ENCODE measurements at places on chromosomes 6 and 20.

DNA sequence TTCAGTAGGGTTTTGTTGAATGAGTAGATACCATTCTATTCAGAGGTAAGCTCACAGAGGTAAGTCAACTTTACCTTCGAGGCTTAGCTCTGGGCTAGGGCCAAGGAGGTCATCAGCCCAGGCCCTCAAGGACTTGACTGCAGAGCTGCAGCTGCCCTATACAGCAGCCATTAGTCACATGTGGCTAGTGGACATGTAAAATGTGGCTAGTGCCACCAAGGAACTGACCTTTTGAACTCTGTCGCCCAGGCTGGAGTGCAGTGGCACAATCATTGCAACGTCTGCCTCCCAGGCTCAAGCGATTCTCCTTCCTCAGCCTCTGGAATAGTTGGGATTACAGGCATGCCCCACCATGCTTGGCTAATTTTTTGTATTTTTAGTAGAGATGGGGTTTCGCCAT lies 47.9 kb upstream of the EPB41L1 start:
- DNase-seq = no peak

DNA sequence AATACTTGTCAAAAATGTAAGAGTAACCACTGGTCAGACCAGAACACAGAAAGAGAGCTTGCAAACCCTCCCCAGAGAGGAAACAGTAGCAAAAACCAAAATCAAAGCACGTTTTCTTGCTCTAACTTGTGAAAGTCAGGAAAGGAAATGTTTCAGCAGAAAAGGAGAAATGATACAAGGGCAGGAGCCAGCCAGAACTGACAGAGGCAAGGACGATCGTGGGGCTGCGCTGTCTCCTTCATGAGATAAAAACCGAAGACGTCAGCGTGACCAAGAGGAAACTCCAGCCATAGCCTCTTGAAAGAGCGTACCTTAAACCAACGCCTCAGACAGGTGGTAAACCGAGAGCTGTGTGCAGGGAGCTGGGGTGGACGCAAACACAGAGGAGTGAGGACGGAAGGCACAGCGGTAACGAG lies 27.5 kb downstream of the LAMA5 start:
- no peak for DNase-seq

DNA sequence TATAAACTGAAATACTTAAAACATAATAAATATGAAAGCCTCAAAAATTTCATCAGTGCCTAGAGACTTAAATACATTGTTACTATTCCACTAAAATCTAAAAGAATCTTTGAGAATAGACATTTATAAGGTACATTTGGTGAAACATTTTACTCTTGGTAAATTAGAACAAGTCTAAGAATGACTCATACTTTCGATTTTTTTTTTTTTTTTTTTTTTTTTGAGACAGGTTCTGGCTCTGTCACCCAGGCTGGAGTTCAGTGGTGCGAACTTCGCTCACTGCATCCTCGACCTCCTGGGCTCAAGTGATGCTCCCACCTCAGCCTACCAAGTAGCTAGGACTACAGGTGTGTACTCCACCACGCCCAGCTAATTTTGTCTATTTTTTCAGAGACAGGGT lies 6.4 kb downstream of the FUCA2 start:
- DNase-seq = no peak

DNA sequence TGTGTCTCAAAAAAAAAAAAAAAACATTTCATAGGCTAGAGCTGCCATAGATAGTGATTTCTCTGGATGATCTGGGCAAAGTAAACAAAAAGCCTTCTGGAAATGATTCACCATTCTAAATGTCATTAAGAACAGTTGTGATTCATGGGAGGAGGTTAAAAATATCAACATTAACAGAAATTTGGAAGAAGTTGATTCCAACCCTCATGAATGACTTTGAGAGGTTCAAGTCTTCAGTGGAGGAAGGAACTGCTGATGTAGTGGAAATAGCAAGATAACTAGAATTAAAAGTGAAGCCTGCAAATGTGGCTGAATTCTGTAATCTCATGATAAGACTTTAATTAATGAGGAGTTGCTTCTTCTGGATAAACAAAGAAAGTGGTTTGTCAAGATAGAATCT lies 26.8 kb upstream of the MMP24 start:
- no peak for DNase-seq

GRCh38 chr6:156984178-156984738 lies 207.1 kb downstream of the ARID1B start:
- DNase-seq = no peak

DNA sequence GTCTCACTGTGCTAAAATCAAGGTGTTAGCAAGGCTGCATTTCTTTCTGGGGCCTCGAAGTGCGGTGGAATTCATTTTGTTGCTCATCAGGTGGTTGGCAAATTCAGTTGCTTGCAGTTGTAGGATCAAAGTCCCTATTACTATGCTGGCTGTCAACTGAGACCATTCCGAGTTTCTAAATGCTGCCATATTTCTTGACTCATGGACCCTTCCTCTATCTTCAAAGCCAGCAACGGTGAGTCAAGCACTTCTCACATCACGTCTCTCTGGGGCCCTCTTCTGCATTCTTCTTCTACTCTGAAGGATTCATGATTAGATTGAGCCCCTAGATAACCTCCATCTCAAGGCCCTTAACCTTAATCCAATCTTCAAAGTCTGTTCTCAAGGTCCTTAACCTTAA lies 619.7 kb downstream of the HACE1 start:
- DNase-seq = no peak

DNA sequence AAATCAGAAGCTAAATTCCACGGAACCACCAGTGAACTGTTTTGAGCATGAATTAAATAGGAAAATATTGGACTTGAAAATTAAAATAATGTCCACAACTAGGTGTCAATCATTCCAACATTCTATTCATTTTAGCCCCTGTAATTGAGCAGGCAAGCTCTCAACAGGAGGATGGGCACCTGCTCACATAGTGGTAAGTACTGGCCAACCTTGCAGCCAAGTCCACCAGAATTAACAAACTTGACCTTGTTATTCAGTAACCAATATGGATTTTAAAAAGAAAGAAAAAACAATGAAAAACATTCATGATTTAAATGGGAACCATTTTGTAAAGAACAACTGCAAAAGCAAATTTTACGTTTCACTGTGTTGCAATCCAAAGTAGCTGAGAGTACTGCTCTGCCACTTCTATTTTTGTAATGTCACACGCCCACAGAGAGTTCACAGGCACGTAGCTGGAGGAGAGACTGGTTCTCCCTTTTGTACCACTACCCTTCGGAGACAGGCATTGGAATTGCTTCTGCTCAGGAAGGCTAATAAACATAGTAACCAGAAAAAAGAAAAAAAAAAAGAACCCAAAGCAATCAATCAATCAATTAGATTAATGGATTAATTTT lies 75.2 kb upstream of the F13A1 start:
- no peak for DNase-seq

DNA sequence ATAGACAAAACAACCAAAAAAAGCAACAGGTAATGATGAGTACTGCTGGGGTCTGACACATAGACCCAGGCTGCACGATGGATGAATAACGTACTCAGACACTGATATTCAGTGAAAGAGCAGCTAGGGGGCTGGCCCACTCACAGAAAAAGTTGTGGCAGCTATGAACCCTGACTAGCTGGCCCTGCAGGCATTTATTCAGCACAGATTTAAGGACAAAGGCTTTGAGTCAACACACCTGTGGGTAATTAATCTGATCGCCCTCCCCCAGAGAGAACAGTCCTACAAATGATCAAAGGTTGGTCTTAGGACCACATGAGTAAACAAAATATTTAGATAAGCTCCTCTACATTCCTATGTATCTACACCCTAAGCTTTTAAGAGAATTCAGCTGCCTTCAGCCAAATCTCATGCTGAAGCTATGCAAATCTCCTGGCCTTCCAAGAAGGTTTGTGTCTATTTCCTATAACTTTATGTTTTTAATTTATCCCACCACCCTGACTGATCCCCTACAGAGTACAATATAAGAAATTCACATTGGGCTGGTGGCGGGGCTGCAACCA lies 81.7 kb upstream of the NXT1 start:
- no peak for DNase-seq

DNA sequence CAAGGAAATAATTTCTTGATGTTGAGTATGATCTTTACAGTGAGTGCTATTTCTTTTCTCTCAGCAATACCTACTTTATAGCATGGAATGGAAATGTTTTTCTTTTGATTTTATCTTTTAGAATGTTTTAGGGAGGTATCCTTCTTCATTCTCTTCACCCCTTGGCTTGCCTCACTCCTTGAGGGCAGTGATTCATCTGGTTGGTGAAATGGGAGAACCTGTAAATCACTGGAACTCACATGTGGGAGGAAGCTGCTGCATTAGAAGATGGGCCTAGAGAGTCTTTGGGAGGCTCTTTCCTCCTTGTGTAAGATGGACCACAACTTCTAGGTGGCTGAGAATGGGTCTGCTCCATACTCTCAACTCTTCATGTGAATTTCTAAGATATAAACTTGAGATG lies 244.8 kb upstream of the SYNCRIP start:
- DNase-seq = no peak

DNA sequence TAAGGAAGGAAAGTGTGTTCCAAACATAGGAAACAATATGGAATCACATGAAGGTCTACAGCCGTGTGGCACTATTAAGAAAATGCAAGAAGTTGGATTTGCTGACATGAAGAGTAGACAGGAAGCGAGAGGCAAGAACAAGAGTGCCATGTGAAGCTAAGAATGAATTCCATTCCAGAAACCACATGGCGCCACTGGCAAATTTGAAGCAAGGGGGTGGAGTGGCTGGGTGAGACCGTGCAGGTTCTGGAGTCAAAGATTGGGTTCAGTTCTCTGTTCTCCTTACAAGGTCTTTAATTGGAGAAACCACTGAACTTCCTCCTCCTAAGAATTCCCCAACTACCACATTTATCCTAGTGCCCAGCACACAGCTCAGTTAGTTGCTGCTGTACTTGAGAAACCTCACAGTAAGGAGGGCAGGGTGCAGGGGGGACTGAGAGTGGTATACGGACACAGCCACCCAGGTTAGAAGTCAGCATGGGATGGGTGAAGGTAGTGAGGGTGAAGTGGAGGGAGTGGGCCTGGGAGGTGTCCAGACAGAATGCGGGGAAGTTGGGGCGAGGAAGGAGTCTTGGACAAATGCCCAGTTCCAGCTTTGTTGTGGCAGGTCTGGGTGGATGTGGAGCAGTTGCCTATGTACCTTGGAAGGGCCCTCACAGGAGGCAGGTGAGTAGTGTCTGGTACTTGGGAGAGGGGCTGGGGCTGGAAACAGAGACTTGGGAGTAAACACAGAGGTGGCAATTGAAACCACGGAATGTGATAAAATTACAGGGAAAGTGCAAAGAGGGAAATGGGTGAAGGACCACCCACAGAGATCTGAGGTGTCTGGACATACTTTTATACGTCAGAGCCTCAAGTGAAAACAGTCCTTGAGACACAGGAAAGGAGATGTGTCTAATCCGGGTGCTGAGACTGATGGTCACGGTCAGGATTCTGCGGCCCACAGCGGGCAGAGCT lies 14.3 kb downstream of the LYRM4 start:
- no peak for DNase-seq

DNA sequence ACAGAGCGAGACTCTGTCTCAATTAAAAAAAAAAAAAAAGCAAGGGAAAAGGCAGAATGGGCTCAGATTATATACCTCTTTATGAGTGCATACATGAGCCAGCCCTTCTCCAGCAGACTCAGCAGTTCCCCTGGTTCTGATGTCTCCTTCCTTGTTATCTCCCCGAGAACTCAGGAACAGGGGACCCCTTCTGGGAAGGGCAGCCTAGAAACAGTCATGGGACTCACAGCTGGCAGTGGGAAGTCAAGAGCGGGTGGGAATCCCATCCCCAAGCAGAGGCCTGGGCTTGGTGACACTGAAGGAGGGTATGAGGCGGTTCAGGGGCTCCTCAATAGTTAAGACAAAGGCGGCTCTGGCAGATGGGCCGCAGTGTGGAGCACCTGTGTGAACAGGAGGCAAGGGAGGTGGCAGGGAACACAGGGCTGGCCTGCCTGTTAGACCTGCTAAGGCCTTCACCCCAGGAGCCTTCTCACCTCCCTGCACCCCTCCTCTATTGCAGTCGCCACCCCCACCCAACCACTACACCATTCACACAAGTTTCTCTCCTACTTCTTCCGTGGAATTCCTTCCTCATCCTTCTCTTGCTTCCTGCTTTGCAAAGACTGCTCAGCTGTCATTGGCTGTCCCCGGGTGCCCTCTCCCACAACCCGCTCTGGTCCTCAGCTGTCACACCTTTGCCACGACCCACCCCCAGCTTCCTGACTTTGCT lies 29.7 kb upstream of the MDFI start:
- no peak for DNase-seq

DNA sequence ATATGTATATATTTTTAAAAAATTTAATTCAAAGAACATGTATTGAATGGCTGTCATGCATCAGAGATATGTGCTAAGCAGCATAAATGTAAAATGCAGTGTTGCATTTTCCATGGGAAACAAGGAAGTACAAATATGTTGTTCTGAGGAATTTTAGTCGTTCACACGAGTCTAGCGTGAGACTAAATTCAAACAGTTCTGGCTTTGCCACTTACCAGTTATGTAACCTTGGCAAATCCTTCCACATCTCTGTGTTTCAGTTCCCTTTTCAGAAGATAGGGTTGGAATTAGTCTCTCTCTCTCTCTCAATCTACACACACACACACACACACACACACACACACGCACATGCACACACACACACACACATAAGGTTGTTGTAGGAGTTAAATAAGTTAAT lies 305.4 kb downstream of the UTRN start:
- DNase-seq = no peak

DNA sequence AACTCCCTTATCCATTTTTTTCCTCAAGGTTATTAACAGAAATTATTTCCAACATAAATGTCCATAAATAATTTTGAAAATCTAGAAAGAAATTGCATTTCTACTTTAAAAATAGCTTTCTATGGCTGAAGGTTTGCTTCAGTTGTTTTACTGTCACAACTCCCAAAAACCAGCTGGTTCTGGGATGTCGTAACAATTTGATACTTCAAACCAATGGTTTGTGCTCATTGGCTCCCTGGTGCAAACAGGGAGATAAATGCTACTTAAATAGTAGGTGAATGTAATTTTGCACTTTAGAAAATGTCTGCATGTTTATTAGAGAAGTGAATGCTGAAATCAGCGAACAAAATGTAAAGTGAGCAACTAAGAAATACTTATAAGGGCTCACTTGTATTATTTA lies 31.1 kb downstream of the LAMA2 start:
- DNase-seq = no peak

GRCh38 chr6:130680116-130680515 lies 147.1 kb upstream of the SMLR1 start:
- DNase-seq = no peak

DNA sequence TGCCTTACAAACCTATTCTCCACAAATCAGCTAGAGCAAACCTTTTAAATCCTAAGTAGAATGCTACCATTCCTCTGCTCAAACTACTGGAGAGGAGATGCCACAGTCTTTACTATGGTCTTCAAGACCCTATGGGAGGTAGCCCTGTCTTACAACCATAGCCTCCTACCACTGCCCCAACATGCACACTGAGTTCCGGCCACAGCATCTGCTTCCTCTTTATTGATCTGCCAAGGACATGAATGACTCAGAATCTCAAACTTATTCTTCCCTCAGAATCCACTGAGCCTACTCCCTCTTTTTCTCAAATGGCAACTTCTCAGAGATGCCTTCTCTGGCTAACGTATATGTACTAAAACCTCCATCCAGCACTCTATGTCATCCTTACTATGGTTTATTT lies 12.2 kb upstream of the ANKEF1 start:
- DNase-seq = no peak
